ENCODE measurements at places on chromosomes 1 and 21.

GRCh38 chr1:203103829-203104495, 18.1 kb upstream of the MYOG start:
- no peak for DNase-seq

GRCh38 chr1:107979088-107979487, 14.1 kb upstream of the VAV3 start:
- no peak for DNase-seq

GRCh38 chr21:42461185-42461520, 34.9 kb downstream of the RSPH1 start:
- DNase-seq, result no peak

DNA sequence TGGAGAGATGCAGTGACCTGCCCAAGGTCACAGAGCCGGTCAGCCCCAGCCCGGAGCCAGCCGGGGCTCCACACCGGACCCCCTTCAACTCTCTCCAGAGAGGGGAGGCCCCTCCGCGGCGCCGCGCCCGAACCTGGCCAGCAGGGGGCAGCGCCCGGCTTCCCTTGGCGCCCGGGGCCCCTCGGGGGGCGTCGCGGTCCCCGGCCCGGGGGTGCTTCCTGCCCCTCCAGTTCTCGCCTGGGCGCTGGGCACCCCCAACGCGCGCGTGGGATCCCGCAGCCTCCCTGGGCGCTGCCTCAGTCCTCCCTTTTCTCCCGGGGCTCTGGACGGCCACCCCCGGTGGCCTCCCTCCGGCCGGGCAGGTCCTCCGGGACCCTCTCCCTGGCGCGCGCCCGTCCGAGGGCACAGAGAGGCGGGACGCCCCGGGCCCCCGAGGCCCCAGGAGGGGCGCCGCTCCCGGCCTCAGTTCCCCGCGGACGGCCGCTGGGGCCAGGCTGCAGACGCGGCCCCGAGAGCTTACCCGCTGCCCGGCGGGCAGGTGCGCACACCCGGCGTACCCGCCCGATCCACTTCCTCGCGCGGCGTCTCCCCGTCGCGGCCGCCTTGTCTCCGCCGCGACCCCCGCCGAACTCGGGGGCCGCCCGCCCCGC, 406 bp downstream of the HTR1D start:
- DNase-seq, result no peak

- DNase-seq, result no peak
These were observed 14.0 kb upstream of the CFAP126 start for GRCh38 chr1:161381707-161382106.

- DNase-seq, result no peak
These were observed 5.3 kb downstream of the ARF1 start for GRCh38 chr1:228087771-228088251.

- no peak for DNase-seq
These were observed 40.6 kb downstream of the AKNAD1 start for GRCh38 chr1:108816049-108816893.

GRCh38 chr21:42536601-42537000, 22.9 kb downstream of the SLC37A1 start:
- no peak for DNase-seq

DNA sequence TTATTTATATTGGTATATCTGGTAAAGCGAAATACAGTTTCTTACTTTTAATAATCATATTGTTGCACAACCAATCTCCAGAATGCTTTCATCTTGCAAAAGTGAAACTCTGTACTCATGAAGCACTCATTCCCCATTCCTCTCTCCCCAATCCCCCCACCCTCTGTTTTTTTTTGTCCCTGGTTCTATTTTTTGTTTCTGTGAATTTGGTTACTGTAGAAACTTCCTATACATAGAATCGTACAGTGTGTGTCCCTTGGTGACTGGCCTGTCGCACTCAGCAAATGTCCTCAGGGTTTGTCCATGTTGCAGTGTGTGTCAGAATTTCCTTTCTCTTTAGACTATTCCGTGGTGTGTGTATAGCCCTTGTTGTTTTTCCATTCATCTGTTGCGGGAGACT, 7.9 kb upstream of the NLRP3 start:
- no peak for DNase-seq

GRCh38 chr1:169321539-169321938, 46.1 kb downstream of the NME7 start:
- DNase-seq, result no peak

- no peak for DNase-seq
These were observed 15.7 kb downstream of the MATN1 start for GRCh38 chr1:30707412-30708360.

DNA sequence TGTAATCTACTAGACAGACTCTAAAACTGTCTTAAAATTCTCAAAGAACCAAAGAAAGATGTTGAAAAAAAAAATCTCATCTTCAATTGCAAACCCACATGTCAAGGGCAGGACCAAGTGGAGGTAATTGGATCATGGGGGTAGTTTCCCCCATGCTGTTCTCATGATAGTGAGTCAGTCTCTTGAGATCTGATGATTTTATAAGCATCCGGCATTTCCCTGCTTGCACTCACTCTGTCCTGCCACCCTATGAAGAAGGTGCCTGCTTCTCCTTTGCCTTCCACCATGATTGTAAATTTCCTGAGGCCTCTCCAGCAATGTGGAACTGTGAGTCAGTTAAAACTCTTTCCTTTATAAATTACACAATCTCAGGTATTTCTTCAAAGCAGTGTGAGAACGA, 257.0 kb downstream of the HHIPL2 start:
- DNase-seq, result no peak

DNA sequence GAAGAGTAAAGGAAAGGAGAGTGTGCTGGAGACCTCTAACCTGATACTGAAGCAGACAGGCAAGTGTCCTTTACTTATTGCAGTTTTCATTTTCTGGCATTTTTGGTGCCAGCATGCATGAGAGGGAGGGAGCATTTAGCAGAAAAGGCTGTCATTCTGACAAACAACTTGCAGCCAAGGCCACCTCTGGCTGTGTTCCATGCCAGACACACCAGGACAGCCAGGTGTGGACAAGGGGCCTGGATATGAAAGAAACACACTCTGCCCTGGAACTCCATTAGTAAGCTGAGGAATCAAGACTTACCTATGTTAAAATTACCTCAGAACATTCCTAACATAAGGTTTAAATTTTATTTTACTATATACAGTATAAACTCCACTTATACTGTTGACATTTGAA, 365.4 kb upstream of the CAMK1G start:
- DNase-seq, result no peak

- no peak for DNase-seq
These were observed 33.2 kb upstream of the ENO1 start for GRCh38 chr1:8911416-8912309.

DNA sequence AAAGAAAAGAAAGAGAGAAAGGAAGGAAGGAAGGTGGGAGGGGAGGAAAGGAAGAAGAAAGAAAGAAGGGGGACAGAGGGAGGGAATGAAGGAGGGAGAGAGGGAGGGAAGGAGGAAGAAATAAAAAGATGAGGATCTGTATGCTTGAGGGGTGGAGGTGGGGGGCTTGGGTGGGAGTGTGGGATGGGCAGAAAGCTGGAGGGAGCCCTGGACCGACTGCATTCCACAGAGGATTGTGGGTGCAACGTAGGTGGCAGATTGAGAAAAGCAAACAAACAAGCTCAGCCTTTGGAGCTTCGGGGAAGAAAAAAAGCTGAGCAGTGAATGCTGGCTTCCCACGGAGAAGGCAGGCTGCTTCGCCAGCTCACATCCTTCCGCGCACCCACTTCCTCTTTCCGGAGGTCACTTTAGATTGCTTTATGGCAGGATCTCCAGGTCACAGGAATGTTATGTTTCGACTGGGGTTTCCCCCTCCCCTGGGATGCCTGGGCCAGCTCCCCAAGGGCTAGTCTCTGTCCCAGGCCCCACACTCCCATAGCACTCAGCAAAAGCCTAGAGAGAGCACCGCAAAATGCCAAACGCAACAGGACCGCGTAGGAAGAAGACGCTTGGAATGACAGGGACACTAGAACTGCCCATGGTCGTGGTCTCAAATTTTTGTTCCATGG, 20.7 kb upstream of the LGALS8 start:
- no peak for DNase-seq

DNA sequence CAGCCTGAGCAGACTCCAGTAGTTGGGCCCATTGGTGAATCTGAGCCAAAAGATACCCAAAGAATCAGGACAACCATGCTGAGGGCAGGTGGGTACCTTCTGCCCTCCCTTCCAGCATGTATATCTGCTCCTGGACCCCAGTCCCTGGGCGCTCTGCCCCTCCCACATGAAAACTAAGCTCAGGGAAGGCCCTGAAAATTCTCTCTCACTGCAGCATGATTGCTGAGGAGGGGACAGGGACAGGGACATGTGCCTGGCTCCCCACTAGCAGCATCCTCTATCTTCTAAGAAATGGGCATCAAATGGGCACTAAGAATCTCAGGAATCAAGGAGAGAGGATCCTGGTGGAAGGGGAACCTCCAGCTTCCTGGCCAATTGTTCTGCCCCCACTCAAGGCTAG, 446.0 kb downstream of the MATN1 start:
- no peak for DNase-seq

DNA sequence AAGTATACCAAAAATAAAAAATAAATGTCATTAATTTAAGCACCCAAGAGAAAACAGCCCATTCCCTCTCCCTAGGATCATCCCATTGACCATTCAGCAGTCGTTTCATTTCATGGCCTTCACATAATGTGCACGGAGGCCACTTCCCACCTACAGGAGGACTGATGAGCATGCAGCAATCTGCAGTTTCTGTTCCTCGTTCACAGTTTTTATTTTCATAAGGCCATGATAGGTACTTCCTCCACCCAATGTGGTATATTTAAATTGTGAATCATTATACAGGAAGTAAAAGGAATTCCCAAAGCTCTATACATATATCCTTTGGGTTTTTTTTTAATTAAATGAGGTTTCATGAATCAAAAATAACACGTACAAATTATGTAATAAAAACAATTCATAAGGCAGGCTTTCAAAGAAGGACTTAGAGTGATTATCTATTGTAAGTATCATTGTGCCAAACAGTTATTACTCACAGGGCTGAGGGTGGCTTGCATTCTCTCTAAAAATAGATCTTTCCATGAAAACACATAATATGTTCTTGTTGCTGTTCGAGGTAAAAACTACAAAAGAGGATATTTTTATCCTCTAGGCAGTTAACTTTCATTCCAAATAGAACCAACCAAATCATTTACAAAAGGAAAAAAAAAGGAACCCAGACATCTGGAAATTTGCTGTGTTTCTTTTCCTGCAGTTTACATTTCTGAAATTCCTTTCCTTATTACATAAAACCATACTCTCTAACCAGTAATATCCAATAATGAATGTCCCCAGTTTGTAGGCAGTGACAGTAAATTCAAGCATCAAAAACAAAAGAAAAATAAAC, 27.5 kb upstream of the SLC44A3 start:
- no peak for DNase-seq

GRCh38 chr1:7048395-7048794, 263.1 kb downstream of the CAMTA1 start:
- DNase-seq, result no peak

- no peak for DNase-seq
These were observed 67.9 kb upstream of the ZBTB40 start for GRCh38 chr1:22383526-22384294.

DNA sequence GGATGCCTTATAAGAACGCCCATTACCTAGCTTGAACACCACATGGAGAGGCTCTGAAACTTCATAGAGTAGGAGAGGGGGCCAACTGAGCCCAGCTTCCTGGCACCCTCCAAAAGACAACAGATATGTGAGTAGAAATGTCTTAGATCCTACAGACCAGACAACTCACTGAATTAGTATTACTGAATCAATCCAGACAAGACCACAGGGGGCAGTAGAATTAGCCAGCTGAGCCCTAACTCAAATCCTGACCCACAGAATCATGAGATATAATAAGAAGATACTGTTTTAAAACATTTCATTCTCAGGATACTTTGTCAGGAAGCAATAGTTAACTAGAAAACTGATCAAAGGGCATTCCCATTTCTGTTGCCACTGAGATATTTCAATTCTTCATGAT, 45.8 kb upstream of the C1orf21 start:
- DNase-seq, result no peak

DNA sequence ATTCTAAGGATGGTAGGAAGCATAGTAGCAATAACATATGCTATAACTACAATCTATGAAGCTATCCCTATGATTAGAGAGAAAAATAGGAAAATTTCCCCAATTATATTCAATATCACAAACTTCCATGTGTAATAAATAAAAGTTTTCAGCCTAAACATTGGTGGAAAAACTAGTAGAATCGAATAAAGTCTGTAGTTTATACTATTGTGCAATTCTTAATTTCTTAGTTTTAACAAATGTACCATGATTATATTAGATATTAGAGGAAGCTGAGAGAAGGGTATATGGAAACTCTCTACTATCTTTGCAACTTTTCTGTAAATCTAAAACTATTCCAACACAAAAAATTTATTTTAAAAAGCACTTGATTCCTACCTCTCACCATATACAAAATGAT, 13.8 kb upstream of the GFI1 start:
- DNase-seq, result no peak

GRCh38 chr1:31515056-31515775, 61.1 kb upstream of the TINAGL1 start:
- no peak for DNase-seq

DNA sequence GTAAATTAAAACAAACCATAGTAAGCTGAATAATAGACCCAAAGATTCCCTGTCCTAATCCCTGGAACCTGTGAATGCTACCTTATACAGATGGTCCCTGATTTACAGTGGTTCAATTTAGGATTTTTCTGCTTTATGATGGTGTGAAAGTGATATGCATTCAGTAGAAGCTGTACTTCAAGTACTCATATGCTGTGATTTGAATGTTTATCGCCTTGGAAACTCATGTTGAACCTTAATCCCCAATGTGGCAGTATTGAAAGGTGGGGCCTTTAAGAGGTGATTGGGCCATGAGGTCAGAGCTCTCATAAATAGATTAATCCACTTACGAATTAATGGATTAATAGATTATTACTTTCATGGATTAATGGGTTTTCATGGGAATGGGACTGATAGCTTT, 10.6 kb upstream of the RRP15 start:
- DNase-seq, result no peak

Data from SK-N-MC (cell line).